ENCODE measurements at places on chromosomes 1 and 21. TPM values are rescaled to one million over a fixed set of nuclear protein-coding genes. Genes with fewer than 3 reads are reported as not detected.

DNA sequence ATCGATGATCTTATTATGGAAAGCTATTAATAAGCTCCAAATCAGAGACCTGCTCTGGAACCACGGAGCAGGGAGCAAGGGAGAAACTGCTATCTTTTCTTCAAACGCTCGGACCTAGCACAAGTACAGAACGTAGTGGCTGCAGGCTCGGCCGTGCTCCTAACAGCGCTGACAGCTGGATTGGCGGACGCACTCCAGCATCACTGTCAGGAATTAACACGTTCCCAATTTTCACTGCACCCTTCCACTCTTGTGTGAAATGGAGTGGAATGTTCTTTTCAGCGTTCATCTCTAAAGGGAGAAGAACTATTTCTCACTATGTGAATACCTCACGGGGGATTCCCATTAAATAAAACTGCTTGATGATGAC, 106.9 kb downstream of the ZNF281 start:
- H3K4me3 ChIP-seq, result peak overlapping the region; percentile 86
- H3K27ac ChIP-seq, result no peak overlapping the region
- peaks cover 23% of the 10 kb centered on the region for H3K4me1 ChIP-seq
- no peaks in the 10 kb centered on the region for H3K36me3 ChIP-seq
- DNase-seq, result no peak

Gene FLG2
- not detected for total RNA-seq

Gene HMCN1
- total RNA-seq, result not detected

- no peak overlapping the region for H3K27ac ChIP-seq
- peaks cover 9% of the 10 kb centered on the region for H3K4me1 ChIP-seq
- no peaks in the 10 kb centered on the region for H3K36me3 ChIP-seq
- peaks cover 13% of the 10 kb centered on the region for H3K27me3 ChIP-seq
These were observed 648.4 kb downstream of the PTPRC start for GRCh38 chr1:199287206-199287605.

Gene SLFNL1
- total RNA-seq, result 0.14 TPM

Gene LCE1D
- total RNA-seq, result not detected

DNA sequence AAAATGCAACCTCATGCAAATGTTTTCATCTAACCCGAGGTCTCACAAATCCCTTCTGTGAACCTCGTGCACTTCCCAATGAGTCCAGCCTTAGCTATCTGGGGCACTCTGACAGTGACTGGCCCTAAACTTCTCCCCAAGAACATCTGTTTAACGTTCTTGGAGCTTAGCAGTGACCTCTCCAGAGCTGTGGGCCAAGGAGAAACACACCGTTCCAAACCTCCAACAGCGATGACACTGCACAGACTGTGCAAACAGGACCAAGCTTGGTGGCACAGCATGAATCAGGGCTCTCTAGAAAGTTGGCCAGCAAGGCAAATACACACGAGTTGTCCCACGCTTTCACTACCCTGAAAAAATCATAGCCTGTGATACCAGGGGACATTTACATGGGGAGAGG, 15.8 kb downstream of the BEND5 start:
- H3K27ac ChIP-seq, result no peak overlapping the region
- DNase-seq, result no peak
- no peak overlapping the region for H3K4me3 ChIP-seq
- H3K4me1 ChIP-seq, result peaks cover 18% of the 10 kb centered on the region

GRCh38 chr1:59707178-59707791, 107.5 kb upstream of the HOOK1 start:
- peak; percentile 27 for DNase-seq
- H3K36me3 ChIP-seq, result no peaks in the 10 kb centered on the region
- peaks cover 5% of the 10 kb centered on the region for H3K4me1 ChIP-seq
- no peak overlapping the region for H3K27ac ChIP-seq
- no peak overlapping the region for H3K4me3 ChIP-seq

DNA sequence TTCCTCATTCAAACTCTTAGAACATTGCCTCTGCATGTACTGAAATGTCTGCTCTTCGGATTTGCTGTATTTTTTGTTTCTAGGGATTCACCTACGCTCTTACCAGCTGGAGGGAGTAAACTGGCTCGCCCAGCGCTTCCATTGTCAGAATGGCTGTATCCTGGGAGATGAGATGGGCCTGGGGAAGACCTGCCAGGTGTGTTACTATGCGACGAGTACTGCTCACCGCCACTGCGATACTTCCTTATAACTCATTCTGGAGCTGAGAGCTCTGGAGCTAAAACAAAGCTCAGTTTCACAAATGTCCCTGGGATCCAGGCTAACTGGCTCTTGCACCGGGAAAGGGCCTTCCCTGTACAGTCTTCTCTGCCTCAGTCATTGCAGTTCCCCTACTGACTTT, 10.1 kb downstream of the CHD1L start:
- H3K36me3 ChIP-seq, result peaks cover 42% of the 10 kb centered on the region
- H3K27ac ChIP-seq, result no peak overlapping the region
- no peaks in the 10 kb centered on the region for H3K27me3 ChIP-seq
- DNase-seq, result no peak
- no peak overlapping the region for H3K4me3 ChIP-seq

DNA sequence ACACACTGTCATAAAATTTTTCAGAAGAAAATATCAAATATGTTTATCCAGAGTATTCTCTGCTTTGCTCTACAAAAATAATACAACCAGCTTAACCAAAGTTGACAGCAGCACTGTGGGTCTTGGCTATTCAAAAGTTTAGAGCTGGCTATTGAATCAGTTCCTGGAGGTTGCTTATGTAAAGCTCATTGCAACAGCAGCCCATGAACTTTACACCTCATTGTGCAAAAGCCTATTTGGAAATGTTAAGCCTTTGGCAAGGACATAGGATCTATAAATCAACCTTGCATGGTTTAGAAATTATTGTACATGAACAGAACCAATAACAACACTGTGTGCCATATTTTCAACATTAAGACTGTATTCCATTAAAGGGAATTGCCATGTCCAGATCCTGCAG, 714.9 kb downstream of the ADGRL2 start:
- H3K36me3 ChIP-seq, result no peaks in the 10 kb centered on the region
- H3K27me3 ChIP-seq, result no peaks in the 10 kb centered on the region
- no peak for DNase-seq
- no peak overlapping the region for H3K4me3 ChIP-seq
- H3K27ac ChIP-seq, result no peak overlapping the region

DNA sequence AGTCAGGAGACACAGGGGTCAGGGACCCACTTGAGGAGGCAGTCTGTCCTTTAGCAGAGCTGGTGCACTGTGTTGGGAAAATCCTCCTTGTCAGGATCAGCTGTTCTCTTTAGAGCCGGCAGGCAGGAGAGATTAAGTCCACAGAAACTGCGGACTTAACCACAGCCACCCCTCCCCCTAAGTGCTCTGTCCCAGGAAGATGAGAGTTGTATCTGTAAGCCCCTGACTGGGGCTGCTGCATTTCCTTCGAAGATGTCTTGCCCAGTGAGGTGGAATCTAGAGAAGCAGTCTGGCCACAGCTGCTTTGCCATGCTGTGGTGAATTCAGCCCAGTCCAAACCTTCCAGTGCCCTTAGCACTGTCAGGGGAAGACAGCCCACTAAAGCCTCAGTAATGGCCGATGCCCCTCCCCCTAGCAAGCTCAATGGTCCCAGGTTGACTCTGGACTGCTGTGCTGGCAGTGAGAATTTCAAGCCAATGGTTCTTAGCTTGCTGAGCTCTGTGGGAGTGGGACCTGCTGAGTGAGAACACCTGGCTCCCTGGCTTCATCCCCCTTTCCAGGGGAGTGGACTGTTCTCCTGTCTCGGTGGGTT, 172.8 kb downstream of the ST6GALNAC3 start:
- H3K27me3 ChIP-seq, result peaks cover 2% of the 10 kb centered on the region
- no peak for DNase-seq

- H3K36me3 ChIP-seq, result no peaks in the 10 kb centered on the region
- no peak overlapping the region for H3K27ac ChIP-seq
- DNase-seq, result no peak
- H3K27me3 ChIP-seq, result no peaks in the 10 kb centered on the region
- H3K4me3 ChIP-seq, result no peak overlapping the region
These were observed 192.0 kb upstream of the JUN start for GRCh38 chr1:58975888-58976287.

- peak overlapping the region; percentile 96 for H3K27ac ChIP-seq
- H3K36me3 ChIP-seq, result no peaks in the 10 kb centered on the region
- H3K27me3 ChIP-seq, result peaks cover 6% of the 10 kb centered on the region
These were observed 21.0 kb upstream of the CBR3 start for GRCh38 chr21:36113647-36114428.
